HFFc6 (cell line): ENCODE measurements at places on chromosomes 3 and 15. TPM values are rescaled to one million over a fixed set of nuclear protein-coding genes. Genes with fewer than 3 reads are reported as not detected.
A peak's percentile ranks its signal among the peaks of the same experiment; 100 is the strongest.

GRCh38 chr15:83445643-83446042 lies 1.5 kb upstream of the SH3GL3 start:
- DNase-seq, result no peak

- no peak for DNase-seq
These were observed 81.5 kb downstream of the CPN2 start for GRCh38 chr3:194269610-194270145.

- peak; percentile 10 for DNase-seq
These were observed 98.8 kb upstream of the MB21D2 start for GRCh38 chr3:193016437-193016901.

DNA sequence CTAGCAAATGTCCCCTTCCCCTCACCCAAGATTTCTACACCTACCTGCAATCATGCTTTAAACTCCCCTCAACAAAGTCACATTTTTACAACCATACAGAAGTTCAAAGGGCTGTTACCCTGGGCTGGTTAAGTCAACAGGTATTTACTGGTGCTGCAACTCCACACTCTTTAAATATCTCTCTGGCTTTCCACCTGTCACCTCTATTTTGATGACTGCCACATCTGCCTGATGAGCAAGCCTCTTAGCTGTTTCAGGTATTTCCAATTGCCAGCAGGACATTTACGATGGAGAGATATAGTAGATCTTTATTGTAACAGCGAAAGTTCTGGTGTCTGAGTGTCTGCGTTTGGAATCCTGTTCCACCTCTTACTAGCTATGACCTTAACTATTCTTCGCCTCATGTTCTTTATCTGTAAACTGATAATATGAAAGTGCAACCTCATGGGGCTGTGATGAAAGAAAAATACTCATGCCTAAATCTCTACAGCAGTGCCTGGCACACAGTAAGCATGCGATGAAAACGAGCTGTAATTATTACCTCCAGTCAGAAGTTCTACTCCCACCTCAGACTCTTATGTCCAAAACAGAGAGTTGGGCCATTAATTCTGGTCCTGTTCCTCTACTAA lies 44.2 kb upstream of the TPM1 start:
- no peak for DNase-seq

Gene FEZF2
- not detected in 2 replicates for total RNA-seq
